Caco-2 (cell line): ENCODE measurements at places on chromosomes 1 and 21. TPM values are rescaled to one million over a fixed set of nuclear protein-coding genes. Genes with fewer than 3 reads are reported as not detected.

GRCh38 chr1:154608397-154609270, 648 bp upstream of the ADAR start:
- DNase-seq: peak; percentile 59

GRCh38 chr1:204087893-204088528, 15.1 kb downstream of the SOX13 start:
- DNase-seq: no peak

- no peak for DNase-seq
Observed at GRCh38 chr1:73097917-73098316, 815.6 kb upstream of the NEGR1 start.

GRCh38 chr1:100050139-100050538, 80.3 kb downstream of the SLC35A3 start:
- no peak for DNase-seq

DNA sequence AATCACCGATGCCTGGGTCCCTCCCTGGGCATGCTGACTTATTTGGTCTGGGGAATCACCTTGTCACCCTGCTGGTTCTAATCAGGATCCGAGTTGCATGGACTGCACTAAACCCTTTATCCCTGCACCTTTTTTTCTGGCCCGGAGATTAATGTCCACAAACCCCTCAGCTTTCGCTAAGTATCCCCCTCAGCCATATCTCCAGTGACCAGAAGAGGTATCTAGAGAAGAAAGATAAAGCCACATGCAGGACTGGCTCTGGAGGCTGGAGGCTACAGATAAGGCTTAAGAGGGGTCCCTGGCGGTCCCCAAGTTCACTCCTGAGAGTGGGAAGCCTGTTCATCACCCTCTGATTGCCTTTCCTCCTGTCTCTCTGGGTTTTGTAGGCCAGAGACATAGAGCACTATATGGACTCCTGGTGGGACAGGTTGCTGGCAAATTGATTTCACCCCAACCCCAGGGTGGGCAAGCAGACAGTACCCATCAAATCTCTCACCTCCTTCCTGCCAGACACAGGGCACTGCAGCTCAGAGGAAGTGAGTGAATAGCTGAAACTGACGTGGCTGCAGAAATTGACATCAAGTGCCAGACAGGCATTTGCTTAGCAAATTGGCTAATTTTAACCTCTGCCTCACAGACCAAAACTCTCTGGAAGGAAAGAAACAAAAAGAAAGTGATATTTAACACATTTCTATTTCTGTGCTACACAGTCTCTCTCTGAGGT, 38.8 kb downstream of the HMGB4 start:
- DNase-seq: no peak

- DNase-seq: no peak
Observed at GRCh38 chr1:176773038-176773437, 310.1 kb downstream of the PAPPA2 start.

The CD34 gene
- total RNA-seq: not detected in 2 replicates

The TNFRSF8 gene
- not detected in 2 replicates for total RNA-seq

- peak; percentile 16 for DNase-seq
Observed at GRCh38 chr1:25867210-25867991, 8.1 kb downstream of the PAQR7 start.

The OR2L5 gene
- not detected in 2 replicates for total RNA-seq

DNA sequence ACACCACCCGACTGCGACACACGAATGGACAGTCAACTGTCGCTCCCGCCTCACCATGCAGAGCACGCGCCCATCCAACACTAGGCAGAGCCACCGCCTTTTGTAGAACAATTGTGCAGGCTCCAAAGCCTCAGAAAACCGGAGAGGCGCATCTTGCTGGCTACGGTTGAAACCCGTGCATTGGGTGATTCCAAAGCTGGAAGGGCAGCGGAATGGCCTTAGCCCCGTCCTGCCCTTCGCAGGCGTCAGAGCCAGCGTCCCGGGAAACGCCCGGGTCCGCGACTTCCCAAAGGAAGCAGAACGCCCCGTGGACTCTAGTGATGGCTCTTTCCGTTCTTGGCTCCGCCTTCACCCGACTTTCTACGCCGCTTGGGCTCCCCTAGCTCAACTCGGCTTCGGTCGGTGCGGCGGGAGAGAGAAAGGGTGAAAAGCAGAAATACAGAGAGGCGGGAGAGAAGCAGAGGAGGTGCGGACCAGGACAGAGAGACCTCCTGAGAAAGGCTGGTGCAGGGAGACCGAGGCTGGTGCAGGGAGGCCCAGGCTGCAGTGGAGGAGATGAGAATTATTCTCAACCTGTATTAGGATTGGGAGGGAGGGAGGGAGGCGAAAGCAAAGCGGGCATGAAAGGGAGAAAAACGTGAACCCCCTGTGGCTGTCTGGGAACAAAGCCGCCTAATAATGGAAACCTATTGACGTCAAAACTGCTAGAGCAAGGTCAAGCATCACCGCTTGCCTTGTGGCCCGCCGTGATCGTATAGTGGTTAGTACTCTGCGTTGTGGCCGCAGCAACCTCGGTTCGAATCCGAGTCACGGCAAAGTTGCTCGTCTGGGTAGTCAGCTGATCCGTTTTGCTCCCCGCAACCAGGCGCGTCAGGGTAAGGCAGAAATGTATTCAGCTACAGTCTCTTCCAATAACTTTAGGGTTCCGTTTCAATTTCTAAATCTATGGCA, 99.5 kb downstream of the PRKAB2 start:
- no peak for DNase-seq

GRCh38 chr1:11786168-11786567, 19.6 kb downstream of the MTHFR start:
- no peak for DNase-seq

- no peak for DNase-seq
Observed at GRCh38 chr1:202756391-202756790, 46.1 kb upstream of the SYT2 start.

The CACNA1S gene
- total RNA-seq: 0.07 TPM in 2 replicates

- no peak for DNase-seq
Observed at GRCh38 chr21:43304621-43305335, 122.2 kb downstream of the SIK1 start.

The AURKAIP1 gene
- 187 and 200 TPM in 2 replicates for total RNA-seq

DNA sequence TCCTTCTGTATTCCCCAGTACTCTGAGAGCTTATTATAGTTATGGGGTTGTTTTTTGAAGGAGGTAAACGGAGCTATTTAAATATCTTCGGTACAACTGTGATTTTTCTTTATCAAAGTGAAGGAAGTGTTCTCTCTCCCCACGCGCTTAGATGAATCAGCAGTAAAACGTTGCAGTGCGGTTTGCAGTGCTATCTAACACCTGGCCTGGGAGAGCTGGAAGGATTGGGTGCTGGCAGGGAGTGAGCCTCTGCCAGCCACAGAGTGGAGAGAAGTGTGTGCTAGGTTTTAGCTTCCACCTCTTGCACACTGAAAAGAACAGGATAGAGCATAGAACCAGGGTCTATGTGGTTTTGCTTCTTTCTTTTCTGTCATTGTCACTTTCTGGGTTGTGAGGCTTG, 165.9 kb downstream of the SDCCAG8 start:
- DNase-seq: no peak

GRCh38 chr21:45084121-45084520, 9.7 kb downstream of the ADARB1 start:
- DNase-seq: no peak

- DNase-seq: peak; percentile 93
Observed at GRCh38 chr1:179081687-179082332, at the start of gene TOR3A. TOR3A (plus strand) TSS chr1:179082070; CDS start chr1:179082129, 59 bp downstream.

- DNase-seq: no peak
Observed at GRCh38 chr1:53999920-54000319, 18.1 kb downstream of the LDLRAD1 start.

The BOLA1 gene
- 22.7 and 22.9 TPM in 2 replicates for total RNA-seq

The NCF2 gene
- total RNA-seq: 0.58 TPM in 1 of 2 replicates, not detected in the other

- no peak for DNase-seq
Observed at GRCh38 chr21:24204641-24205040, 1402.6 kb downstream of the MRPL39 start.

DNA sequence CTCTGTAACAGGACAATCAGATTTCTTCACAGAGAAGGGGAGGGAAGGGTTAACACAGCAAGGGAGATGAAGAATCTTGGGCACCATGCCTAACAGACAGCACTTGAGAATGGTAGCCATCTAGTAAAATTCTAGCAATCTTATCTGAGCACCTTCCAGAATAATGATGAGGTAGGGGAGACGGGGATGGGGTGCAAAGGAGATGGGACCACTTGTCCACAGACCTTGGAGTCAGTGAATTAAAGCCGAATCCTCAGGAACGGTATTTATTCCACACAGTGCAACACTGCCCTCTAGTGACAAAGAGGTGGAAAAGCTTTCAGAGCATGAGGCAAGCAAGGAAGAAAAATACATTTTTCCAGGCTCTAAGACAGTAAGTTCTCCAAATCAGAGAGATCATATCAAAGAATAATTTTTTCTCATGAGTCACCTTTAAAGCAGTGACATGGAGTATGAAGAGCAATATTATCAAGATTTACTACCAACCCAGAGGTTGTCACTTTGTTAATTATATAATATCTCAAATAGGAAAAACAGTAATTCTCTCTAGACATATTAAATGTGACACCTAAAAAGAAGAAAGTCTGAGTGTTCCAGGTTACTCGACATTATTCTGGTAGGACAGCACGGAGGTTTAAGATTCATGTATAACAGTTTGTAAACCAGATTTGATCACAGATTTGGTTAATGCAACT, 43.3 kb upstream of the LPAR3 start:
- DNase-seq: peak; percentile 48

The PCBP3 gene
- total RNA-seq: 0.75 TPM in 1 of 2 replicates, not detected in the other
